ENCODE measurements at places on chromosomes 7 and 10. TPM values are rescaled to one million over a fixed set of nuclear protein-coding genes. Genes with fewer than 3 reads are reported as not detected.
A peak's percentile ranks its signal among the peaks of the same experiment; 100 is the strongest.

GRCh38 chr7:29207162-29207801 is 12.7 kb downstream of the CHN2 start:
- H3K27ac ChIP-seq: no peak overlapping the region
- peaks cover 11% of the 10 kb centered on the region for H3K4me1 ChIP-seq
- no peaks in the 10 kb centered on the region for H3K27me3 ChIP-seq
- H3K4me3 ChIP-seq: no peak overlapping the region

GRCh38 chr10:55137063-55137462 is 336.0 kb upstream of the PCDH15 start:
- no peak overlapping the region for H3K27ac ChIP-seq
- H3K36me3 ChIP-seq: peaks cover 2% of the 10 kb centered on the region

GRCh38 chr10:131905603-131906268 is 4.9 kb downstream of the PPP2R2D start:
- H3K36me3 ChIP-seq: no peaks in the 10 kb centered on the region
- H3K27ac ChIP-seq: peak overlapping the region; percentile 56

DNA sequence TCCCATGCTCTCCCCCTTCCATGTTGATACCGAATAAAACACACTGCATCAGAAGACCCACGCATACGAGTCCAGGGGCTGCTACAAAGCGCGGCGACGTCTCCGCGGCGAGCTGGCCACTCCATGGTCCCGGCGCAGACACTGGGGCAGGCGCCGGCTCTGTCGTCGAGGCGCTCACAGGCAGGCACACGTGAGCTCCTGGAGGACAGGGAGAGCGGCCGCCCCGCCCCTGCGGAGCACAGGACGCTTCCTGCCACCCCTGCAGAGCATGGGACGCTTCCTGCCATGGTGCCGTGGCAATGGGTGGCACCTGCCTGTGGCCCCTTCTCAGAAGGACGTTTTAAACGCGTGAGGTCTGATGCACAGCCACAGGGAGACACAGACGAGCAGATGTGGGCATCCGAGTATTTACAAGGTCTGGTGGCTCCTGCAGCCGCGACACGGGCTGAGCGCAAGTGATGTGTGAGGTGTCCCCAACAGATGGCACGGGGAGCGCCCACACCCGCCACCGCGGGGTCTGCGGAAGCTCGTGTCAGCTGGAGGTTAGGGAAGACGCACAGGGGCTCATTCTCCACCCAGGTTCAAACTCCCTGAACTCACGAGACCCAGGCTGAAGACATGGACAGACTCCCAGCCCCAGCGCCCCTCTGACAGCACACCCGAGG is 21.4 kb upstream of the GPR146 start:
- H3K27me3 ChIP-seq: no peaks in the 10 kb centered on the region
- H3K4me3 ChIP-seq: no peak overlapping the region
- H3K4me1 ChIP-seq: peaks cover 14% of the 10 kb centered on the region
- peaks cover 25% of the 10 kb centered on the region for H3K36me3 ChIP-seq
- H3K27ac ChIP-seq: no peak overlapping the region

GRCh38 chr10:97686301-97686961 is 610 bp downstream of the AVPI1 start:
- H3K4me3 ChIP-seq: peak overlapping the region; percentile 80
- peaks cover 44% of the 10 kb centered on the region for H3K4me1 ChIP-seq
- DNase-seq: no peak
- H3K27me3 ChIP-seq: no peaks in the 10 kb centered on the region
- H3K36me3 ChIP-seq: no peaks in the 10 kb centered on the region
- H3K27ac ChIP-seq: peak overlapping the region; percentile 92

DNA sequence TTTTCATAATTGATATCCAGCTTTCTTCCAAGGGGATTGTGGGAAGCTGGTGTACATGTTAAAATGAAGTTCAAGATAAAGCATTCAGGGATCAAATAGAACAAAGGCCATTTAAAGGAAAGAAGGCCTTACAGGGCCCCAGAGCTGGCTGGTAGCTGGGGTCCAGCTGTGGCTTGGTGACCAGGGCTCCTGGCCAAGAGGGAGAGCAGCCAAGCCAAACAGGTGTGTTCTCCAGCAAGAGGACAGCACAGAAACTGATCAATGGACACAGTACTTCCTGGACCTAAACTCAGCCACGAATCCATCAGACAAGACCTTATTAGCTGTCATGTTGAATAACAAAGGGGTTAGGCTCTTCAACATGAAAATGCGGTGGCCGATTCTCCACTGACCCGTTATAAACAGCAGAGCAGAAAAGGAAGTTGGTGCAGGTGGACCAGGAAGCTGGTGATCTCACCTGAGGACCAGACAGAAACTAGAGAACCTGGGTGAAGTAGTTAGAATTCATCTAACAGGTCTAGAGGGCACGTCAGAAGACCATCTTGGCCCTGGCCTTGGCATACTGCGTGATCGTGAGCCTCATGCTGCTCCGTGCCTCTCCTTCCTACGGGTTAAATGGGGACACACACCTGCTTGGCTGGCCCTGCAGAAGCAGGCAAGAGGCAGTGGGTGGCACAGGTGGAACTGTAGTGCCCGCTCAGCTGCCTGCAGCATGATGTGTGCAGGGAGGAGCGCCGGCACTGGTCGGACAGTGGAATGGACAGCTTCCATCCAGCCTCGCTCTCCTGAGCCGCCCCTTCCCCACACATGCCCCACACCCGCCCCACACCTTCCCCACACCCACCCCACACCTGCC is 53.8 kb downstream of the PARP12 start:
- H3K36me3 ChIP-seq: no peaks in the 10 kb centered on the region
- H3K4me1 ChIP-seq: no peaks in the 10 kb centered on the region
- peaks cover 24% of the 10 kb centered on the region for H3K27me3 ChIP-seq
- no peak for DNase-seq
- no peak overlapping the region for H3K4me3 ChIP-seq

GRCh38 chr10:24857031-24857725 is 95.2 kb downstream of the PRTFDC1 start:
- peaks cover 8% of the 10 kb centered on the region for H3K36me3 ChIP-seq
- H3K4me3 ChIP-seq: no peak overlapping the region
- H3K27ac ChIP-seq: no peak overlapping the region
- H3K4me1 ChIP-seq: peaks cover 2% of the 10 kb centered on the region

DNA sequence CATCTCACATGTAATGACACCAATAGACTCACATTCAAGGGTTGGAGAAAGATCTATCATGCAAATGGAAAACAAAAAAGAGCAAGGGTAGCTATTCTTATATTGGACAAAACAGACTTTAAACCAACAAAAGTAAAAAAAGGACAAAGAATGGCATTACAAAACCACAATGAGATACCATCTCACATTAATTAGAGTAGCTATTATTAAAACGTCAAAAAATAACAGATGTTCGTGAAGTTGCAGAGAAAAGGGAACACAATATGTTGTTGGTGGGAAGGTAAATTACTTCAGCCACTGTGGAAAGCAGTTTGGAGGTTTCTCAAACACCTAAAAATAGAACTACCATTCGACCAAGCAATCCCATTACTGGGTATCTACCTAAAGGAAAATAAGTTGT is 197.0 kb downstream of the SNX13 start:
- H3K4me3 ChIP-seq: no peak overlapping the region
- no peak for DNase-seq
- no peaks in the 10 kb centered on the region for H3K36me3 ChIP-seq
- H3K27ac ChIP-seq: no peak overlapping the region
- peaks cover 12% of the 10 kb centered on the region for H3K27me3 ChIP-seq

DNA sequence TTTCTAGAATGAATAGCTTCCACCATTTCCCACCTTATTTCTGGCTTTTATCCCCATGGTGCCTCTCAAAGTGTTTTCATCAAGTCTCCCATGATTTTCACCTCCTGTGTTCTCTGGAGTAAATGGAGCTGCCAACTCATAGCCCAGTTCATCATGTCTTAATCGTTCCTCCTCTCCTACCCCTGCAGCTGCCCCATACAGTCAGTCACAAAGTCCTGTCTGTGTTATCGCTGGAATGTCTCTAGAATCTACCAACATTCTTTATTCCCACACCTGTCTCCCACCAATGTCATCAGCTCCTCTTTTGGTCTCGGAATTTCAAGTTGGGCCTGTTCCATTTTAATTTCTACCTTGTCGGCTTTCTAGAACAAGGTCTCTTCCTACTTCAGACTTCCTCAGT is 178.9 kb downstream of the MLLT10 start:
- H3K4me3 ChIP-seq: no peak overlapping the region
- H3K4me1 ChIP-seq: peaks cover 38% of the 10 kb centered on the region
- no peak for DNase-seq
- no peaks in the 10 kb centered on the region for H3K27me3 ChIP-seq
- peaks cover 11% of the 10 kb centered on the region for H3K36me3 ChIP-seq
- H3K27ac ChIP-seq: peak overlapping the region; percentile 81

DNA sequence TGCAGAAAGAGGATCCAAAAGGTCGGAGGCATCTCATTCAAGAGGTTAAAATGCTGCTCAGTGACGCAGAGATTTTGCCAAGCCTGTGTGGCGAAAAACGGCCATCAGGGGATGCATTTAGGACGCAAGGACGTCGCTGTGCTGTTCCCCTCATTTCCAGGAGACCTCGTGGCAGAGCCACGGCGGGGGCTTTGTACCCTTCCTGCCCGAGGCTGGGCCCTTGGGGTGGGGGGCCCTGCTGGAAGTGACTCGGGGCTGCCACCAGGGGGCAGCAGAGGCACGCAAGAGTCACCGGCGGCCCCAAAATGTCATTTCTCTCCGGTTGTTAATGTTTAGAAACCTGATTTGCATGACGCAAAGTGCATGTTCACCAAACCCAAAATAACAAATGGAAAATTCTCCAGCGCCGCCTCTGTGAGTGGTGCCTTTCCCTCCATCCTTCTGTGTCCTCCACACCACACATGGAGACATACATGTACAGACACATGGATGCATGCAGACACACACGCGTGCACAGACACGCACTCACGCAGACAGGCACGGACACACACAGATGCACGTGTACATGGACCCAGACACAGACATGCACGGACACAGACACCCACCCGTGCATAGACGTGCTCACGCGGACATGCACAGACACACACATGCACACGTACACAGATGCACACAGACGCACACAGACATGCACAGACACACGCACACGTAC is 51.0 kb upstream of the NKX6-2 start:
- no peaks in the 10 kb centered on the region for H3K4me1 ChIP-seq
- no peak overlapping the region for H3K27ac ChIP-seq
- no peak overlapping the region for H3K4me3 ChIP-seq
- no peaks in the 10 kb centered on the region for H3K36me3 ChIP-seq
- H3K27me3 ChIP-seq: peaks cover 45% of the 10 kb centered on the region
- peak; percentile 72 for DNase-seq

DNA sequence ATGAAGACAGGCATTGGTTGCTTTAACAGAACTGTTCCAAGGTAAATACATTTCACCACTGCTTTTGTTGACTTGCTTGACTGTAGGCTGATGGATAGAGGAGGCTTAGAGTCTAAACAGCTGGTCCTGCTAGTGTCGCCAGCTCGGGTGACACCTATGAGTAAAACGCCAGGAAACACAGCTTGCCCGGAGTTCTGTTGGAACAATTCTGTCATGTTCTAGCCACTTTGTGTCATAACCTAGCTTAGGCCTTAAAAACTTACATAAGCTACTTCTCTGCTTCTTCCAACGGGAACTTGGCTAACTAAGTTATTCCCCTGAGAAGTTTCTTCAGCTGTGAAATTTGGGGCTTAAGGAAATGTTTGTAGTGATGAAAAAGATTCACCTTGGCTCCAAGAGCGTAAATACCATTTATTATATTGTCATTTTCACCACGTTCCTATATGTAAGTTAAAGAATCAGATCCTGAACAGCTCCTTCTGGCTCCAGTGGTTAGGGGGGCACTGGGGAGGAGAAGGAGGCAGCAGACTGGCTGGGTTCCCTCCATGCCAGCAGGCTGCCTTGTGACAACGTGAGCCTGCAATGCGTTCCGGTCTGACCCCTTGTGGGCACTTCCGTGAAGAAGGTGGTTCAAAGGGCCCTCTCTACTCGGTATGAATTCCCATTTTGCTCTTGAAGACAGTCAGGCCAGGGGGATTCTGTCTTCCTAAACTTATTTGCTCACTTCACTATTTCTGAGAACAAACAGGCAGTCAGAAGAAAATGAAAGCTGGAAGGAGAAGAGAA is 253.2 kb downstream of the BMPER start:
- H3K36me3 ChIP-seq: no peaks in the 10 kb centered on the region
- H3K4me1 ChIP-seq: peaks cover 3% of the 10 kb centered on the region
- no peak overlapping the region for H3K4me3 ChIP-seq
- no peak overlapping the region for H3K27ac ChIP-seq

- no peak overlapping the region for H3K4me3 ChIP-seq
- peaks cover 38% of the 10 kb centered on the region for H3K4me1 ChIP-seq
- H3K27me3 ChIP-seq: no peaks in the 10 kb centered on the region
- DNase-seq: no peak
- H3K36me3 ChIP-seq: no peaks in the 10 kb centered on the region
Measured at GRCh38 chr10:22805304-22805703, 90.9 kb upstream of the PIP4K2A start.

The NKX2-3 gene
- not detected for total RNA-seq

Data from mesothelial cell of epicardium (in vitro differentiated cells).